ENCODE measurements at places on chromosomes 5 and 9.

- no peak for DNase-seq
These were observed 577 bp upstream of the CCDC112 start for GRCh38 chr5:115297031-115297430.

GRCh38 chr9:103245369-103245768 lies 250.2 kb downstream of the CYLC2 start:
- DNase-seq, result no peak

DNA sequence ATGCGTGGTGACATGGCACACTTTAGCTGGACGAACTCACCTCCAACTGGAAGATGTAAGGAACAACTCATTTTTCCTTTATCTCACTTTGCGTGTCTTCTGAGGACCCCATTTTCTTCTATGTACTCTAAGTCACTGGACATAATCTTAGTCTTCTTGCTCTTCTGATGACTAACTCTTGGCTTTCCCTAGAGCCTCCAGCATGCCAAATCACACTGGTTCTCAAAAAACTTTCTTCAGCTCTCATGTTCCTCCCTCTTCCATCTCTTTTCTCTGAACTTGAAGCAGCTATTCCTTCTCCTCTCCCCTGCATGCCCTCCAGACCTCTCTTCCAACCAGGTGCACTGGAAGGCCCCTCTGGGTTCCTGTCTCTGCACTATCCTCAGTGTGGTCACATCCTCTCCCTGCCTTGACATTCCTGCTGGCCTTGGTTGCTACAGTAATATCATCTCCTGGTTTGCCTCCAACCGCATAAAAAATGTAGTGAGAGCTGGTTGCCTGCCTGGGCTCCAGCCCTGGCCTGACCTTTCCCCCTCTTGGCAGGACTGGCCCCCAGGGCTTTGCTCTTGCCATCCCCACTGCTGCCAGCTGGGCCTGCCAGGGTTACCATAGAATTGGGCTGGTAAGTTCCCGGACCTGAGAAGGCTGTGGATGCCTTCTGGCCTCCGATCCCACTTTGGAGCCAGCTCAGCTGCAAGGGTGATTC lies 44.8 kb upstream of the BNC2 start:
- DNase-seq, result no peak

- DNase-seq, result peak; percentile 60
These were observed 2.4 kb downstream of the NFIL3 start for GRCh38 chr9:91421128-91421765.

DNA sequence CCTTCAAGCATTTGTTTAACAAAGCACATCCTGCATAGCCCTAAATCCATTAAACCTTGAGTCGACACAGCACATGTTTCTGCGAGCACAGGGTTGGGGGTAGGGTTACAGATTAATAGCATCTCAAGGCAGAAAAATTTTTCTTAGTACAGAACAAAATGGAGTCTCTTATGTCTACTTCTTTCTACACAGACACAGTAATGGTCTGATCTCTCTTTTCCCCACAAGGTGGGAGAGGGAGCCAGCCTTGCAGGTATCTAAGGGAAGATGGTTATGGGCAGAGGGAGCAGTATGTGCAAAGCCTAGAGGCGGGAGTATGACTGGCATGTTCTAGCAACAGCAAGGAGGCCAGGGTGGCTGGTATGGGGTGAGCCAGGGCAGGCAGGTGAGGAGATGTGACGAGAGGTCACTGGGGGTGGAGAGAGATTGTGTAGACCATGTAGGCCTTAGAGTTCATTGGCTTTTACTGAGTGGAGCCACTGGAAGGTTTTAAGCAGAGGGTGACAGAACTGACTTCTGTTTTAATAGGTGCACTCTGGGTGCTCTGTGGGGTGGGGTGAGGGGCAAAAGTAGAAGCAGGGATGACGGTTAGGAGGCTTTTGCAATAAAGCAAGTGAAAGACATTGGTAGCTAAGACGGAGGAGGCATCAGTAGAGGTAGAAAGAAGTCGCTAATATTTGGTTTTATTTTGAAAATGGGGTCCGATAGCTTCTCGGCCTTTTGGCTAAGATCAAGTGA lies 5.1 kb upstream of the RPS14 start:
- DNase-seq, result no peak

DNA sequence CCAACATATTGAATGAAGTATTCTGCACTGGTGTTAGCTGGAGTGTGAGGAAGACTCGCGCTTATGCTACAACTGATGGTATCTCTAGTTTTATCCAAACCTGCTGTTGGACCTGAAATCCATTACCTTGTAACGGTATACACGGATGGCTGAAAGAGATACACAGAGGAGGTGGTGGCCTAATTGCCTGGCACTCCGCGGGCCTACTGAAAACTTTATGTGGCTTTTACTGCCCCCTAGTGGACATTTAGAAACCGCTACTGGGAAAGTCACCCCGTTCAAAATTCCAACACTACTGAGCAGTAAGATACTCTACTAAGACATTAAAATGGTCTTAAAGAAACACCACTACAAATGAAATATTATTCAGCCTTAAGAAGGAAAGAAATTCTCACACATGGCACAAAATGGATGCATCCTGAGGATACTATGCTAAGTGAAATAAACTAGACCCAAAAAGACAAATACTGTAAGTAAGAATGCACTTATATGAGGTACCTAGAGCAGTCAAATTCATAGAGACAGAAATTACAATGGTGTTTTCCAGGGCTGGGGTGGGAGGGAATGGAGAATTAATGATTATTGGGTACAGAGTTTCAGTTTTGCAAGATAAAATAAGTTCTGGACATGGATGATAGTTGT lies 100.4 kb downstream of the TTLL11 start:
- DNase-seq, result peak; percentile 49

- no peak for DNase-seq
These were observed 52.6 kb downstream of the CRB2 start for GRCh38 chr9:123408313-123409262.

- DNase-seq, result no peak
These were observed 41.5 kb downstream of the SECISBP2 start for GRCh38 chr9:89359751-89360261.

DNA sequence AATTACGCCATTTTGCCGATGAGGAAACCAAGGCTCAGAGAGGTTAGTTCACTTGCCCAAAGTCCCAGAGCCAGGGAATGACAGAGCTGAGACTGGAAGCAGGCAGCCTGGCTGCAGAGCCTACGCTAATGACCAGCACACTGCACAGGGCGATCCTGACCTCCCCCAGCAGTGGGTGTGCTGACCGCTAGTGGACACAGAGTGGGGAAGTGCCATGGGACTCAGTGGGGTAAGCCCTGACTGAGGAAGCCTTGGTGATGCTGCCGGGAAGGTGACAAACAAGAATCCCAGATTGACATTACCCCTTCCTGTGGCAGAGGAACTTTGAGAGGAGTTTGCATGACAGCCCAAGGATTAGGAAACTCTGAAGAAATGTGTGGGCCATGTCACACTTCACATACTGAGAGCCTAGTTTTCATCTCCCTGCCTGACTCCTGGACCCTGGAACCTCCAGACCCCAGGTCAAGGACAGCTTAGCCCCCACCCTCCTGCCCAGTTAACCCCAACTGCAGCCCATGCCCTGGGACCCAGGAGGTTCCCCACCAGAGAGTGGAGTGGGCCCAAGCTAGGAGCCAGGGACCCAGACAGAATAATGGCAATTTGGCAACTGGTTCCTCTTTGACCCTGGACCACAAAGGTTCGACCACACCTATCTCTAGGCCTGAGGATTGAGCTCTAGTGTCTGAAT lies 19.7 kb upstream of the CSF1R start:
- peak; percentile 40 for DNase-seq

DNA sequence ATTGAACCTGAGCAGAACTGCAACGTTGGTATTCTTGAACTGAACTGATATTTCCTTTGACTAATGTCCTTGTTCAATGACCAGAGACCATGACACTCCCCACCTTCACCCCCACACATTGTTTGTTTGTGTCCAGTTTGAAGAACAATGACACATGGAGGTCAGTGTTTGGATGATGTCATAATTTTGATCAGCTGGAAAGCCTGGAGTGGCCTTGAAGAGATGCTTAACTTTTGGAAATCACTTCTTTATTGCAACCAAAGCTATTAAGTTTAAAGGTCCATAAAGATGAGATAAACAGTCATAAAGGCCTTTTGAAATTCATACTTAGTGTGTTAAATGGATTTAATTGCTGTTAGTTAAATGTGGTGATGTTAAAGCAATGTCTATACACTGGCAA lies 92.7 kb downstream of the TMC1 start:
- no peak for DNase-seq

DNA sequence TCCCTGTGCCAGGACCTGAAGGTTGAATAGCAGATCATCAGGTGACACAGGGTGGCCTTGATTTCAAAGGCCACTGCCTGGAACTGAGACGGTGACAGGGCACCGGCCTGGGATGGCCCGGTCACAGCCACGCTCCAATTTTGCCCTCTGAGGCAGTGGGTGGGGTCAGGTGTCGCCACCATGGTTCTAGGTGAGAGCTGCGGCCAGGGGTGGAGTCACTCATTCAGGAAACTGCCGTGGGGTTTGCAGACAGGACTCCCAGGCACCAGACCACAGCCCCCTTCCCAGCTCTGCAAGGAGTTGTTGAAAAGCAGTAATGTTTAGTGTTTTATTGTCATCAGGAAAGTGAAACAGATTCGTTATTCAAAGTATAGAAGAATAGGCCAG lies 17.3 kb upstream of the RNU6ATAC start:
- peak; percentile 96 for DNase-seq

DNA sequence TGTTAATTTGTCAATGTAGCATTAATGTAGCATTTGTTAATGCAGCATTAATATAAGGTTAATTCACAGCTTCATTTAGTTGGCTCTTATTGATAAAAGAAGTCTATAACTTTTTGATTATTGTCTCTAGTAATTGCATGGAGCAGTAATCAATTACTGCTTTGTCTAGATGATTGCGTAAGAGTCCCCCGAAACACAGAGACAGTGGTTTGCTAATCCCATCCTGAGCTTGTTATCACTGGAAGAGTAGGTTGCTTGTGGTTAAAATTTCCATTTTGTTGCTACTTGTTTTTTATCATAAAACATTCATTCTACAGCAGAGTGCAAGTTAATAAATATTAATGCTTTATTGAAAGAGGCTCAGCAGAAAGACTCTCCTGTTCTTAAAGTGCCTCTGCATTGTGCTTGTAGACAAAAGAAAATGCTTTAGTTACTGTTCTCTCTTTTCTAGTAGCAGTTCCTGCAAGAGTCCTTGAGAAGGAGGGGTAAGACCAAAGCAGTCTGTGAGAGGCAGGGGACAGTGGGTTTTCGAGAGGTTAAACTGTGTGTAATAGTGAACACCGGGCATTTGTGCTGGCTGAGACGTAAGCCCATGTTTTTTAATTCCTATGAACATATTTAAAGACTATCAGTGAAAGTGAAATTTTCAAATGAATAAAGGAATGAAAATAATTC lies 291.7 kb downstream of the TRPM3 start:
- DNase-seq, result no peak

- DNase-seq, result no peak
These were observed 105.2 kb downstream of the TLE1 start for GRCh38 chr9:81584099-81584498.

DNA sequence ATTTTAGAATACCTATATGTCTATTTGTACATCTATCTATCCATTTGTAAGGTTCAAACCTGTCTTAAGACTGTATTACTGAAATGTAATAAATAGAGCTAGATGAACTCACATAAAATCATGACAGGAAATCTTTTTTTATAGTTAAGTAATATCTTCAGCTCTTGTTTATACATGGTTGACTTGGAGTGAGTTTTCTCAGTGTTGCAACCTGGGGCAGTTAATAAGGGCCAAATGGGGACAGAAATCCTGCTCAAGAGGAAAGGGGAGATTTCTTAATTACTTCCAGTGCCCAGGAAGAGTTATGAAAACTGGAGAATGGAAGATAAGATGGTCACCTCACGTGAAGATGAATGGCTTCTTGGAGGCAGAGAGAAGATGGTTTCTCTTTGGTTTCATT lies 265.1 kb upstream of the FBXL7 start:
- no peak for DNase-seq

DNA sequence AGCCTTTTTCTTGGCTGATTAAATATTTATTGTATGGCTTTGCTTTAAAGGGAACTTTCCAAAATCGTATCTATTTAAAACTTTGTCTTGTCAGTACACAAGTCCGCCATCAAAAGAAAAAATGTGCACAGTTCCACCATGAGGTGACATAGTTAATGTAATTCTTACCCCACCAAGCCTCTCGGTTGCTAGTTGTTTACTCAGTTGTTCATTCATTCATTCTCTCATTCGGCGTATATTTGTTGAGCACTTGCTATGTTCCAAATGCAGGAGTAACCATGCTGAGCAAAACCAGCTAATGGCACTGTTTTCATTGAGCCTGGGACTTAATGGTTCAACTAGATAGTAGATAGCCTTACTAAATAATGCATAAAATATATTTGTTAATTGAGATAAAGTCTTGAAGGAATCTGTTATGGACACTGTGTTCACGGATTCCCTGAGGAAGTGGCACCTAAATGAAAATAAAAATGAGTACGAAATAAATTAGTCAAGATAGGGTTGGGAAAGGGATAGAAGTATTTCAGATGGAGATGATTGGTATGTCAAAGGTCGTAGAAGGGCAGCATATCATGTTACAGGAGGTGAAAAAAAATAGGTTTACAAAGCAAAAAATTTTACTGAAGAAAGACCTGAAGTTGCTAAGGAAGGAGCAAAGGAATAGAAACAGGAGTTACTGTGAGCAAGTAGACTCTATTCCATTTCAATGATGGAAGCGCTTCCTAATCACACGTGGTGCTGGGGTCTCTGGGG lies 1.5 kb downstream of the DCAF10 start:
- no peak for DNase-seq

- no peak for DNase-seq
These were observed 3.8 kb upstream of the STPG3 start for GRCh38 chr9:137247135-137247915.

- no peak for DNase-seq
These were observed 545.6 kb upstream of the WWC1 start for GRCh38 chr5:167745868-167746267.

DNA sequence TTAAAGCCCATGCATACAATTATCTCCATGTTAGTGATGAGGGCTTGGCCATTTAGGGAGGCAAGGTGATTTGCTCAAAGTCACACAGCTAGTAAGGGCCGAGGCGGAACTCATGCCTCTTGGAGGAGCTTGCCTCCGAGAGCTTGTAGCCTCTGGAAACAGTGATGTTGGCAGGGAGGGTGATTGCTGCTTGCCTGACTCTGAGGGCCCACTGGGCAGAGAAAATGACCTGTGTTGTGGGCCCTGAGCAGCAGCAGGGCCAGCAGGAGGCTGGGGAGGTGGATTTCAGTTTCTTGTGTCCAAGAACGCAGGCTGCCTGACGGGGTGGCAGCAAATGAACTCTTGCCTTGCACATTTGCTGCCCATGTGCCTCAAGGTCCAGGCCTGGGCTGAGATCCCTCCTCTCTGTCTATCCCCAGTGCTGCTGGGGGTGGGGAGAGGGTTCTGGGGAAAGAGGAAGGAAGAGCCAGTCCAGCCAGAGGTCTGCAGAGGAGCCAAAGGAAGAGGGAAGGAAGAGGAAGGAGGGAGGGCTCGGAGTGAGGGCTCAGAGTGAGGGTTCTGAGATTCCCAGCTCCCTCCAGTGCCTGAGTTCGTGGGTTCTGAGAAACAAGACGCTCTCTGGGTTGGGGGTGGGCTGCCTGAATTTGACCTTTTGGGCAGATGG lies 16.2 kb upstream of the PTGS1 start:
- DNase-seq, result no peak

GRCh38 chr9:93686127-93686879 lies 109.9 kb downstream of the PHF2 start:
- DNase-seq, result no peak

GRCh38 chr9:447230-448025 lies 232.8 kb downstream of the DOCK8 start:
- no peak for DNase-seq
